ENCODE measurements at places on chromosomes 5 and 9.

- DNase-seq = peak; percentile 100
These were observed 143.6 kb downstream of the LHFPL2 start for GRCh38 chr5:78504704-78505677.

DNA sequence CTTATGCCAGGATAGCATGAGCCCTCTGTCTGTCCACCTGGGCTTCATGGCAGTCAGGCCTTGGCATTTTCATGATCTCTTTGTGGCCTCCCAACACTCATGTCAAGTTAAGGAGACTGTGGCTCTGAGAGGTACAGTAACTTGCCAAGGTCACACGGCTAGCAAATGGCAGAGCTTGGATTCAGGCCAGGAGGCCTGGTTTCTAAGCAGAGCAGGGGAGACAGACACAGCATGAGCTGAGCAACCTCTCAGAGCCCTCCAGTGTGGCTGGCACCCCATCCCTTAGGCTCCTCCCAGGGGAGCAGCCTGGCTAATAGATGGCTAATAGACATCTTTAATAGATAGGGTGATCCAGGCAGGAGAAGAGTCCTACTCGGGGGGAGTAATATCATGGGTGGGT is 4.1 kb downstream of the SYNPO start:
- DNase-seq = no peak

DNA sequence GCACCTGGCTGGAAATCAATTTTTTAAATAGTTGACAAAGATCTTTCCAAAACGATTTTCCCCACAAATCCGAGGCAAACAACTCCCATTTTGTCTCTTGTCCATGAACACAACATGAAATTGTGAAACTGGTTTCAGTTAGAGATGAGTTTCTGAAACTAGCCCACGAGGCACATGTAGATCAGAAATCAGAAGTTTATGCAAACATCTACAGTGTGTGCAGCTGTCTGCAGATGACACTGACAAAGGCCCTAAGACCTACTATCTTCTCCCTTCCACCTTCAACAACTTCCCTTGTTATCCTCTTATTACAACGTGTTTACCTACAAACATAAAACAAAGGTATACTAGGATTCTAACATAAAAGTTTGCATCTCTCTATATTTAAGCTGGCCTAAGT is 183.3 kb downstream of the DIRAS2 start:
- no peak for DNase-seq

DNA sequence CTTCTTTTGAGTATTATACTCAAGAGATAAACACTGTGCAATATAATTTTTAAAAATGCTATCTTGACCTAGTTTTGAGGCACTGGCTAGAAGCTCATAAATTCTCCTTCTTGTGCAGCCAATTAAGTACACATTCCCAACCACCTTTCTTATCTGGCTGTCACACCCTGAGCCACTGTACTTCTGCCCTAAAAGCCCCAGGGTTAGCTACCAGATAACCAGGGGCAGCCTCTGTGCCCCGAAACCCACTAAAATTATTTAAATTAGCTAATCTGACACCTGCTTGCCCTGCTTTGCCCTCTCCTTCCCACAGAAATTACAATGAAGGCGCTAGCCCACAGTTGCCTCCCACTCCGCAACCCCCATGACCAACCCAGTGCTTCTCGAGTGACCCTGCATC is 597.3 kb upstream of the TYRP1 start:
- no peak for DNase-seq

DNA sequence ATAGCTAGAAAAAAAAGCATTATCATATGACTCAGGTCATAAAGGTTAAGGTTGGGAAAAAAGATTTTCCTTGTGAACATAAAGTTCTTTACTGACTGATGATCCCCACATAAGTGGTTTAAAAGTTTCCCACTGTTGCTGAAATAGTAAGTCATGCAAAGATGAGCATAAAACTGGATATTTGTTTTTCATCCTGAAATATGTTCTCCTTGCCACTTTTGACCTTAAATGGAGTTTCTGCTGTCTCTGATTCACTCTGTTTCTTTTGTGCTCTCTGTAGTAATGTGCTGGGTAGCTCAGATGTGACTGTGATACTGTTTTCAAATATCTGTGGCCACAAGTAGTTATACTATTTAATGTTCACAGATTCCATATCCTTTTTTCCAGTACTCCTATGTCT is 162.5 kb upstream of the GAS1 start:
- DNase-seq = peak; percentile 89

DNA sequence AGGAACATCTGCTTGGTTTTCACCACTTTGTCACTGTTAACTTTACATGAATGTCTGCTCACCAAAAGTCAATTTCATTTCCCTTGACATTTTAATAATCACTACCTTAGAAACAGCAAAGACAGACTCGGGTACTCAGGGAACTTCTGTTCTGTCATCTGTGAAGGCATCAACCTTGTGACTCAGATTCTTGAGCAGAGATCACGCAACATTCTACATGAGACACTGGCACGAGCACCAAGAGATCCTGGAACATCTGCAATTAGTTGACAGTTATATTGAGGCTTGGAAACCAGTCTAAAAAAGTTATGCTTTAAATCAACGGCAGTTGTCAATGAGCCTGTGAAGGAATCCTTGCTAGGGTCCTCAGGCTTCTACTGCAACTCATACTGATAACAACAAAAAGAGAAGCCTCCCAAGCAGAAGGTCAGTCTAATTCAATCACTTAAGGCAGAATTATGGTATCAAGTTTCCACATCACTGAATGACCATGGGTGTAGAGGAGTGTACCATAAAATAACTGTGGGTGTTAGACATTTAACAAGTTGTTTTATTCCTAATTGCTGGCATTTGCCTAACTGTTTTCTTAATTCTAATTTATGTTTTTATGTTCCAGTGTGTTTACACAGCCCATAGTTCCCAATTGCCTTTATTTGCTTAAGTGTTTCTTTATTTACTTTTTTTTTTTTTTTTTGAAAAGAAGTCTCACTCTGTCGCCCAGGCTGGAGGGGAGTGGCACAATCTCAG is 3.3 kb upstream of the PBX3 start:
- DNase-seq = peak; percentile 44

DNA sequence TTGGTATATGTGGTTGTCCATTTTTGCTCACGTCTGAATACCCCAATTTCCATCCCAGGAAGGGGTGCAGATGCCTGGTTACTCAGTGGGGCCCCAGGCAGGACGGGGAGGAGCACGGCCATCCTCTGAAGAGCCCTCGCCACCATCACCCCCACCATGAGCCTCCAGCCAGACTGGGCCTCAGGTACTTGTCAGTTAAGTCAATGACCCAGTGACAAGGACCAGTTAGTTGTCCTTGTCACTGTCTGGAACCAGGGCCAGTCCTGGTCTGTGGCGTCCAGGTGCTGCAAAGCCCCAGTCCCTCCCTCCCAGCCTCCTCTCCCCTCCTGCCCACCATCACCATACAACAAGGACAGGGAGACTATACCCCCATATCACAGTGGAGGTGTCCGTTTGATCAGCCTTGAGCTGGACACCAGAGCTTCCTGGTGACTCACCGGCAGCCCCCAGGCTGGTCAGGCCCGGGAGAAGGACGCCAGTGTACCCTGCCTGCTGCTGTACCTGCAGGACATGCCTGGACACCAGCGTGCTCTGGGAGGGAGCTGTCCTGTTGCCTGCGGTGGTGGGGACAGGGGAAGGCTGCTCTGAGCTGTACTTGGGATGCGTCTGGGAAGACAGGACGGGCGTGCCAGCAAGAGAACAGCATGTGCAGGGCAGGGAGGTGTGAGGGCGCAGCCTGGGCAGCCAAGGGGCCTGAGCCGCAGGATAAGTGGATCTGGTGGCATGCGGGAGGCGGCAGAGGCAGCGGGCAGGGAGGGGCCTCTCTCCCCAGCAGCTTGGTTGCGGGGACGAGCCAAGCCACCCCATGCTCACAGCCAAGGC is 32.6 kb upstream of the TTLL11 start:
- DNase-seq = no peak

- DNase-seq = peak; percentile 49
These were observed 2.8 kb downstream of the PDGFRB start for GRCh38 chr5:150152636-150153462.

DNA sequence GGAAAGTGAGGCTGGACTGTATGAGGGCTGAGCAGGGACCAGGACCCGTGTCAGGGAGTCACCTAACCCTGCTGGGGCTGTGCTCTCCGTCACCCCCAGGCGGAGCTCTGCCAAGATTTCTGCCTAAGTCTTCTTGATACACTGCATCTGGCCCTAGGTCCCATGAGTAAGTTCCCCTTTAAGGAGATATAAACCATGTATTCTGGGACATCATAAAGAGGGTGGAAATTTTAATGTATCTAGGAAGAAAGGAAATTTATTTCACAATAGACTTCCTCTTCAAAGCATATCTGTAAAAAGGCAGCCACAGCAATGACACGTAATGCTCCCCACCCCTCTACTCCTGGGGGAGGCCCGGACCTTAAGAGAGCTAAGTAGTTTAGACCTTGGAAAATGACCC is 183.4 kb downstream of the FBXL7 start:
- DNase-seq = no peak

DNA sequence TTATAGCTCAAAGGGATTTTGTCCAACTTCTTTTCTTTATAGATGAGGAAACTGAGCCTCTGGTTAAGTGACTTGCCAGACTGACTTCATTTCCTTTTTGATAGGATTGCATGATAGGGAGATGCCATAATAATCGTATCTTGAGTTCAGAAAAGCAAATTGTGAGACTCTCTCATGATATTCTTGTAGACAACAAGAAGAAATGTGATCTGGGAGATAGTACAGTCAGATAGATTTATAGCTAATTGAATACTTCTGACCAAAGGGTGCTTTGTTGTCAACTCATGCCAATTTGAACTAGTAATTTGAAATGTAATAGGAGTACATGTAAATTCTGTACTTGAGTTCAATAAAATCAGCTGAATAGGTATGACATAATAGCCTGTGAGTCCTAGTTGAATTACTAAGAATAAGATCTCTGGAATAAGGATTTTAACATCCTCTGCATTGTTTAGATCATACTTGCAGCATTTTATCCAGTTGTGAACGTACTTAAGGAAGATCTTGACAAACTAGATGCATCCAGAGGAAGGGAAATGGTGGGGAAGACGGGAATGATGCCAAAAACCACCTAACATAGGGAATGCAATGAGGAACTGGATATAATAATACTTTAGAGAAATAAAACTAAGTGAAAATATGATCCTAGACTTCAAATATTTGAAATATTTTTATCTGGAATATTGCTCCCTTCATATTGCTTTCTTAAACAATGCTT is 25.5 kb downstream of the CWC27 start:
- peak; percentile 17 for DNase-seq
